ENCODE measurements at places on chromosomes 1 and 21.

DNA sequence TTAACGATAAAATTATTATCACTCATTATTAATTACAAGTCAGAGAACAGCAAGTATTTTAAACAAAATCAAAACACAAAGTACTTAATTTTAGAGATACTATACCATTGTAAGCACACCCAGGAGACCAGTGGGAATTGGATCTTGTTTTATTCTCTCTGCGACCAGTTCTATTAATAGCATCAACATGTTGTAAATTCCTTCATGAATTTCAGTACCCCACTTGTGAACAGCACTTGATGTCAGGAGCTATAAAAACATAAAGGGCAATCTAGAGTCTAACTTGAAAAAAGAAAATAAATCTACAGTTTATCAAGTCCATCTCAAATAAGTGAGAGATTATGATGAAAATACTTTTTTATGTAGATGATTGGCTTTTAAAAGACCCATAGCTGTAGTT lies 42.9 kb downstream of the USP24 start:
- DNase-seq, result no peak

GRCh38 chr1:205488074-205488723 lies 16.3 kb upstream of the CDK18 start:
- DNase-seq, result no peak

GRCh38 chr1:31978843-31979400 lies 34.7 kb upstream of the KHDRBS1 start:
- DNase-seq, result no peak

DNA sequence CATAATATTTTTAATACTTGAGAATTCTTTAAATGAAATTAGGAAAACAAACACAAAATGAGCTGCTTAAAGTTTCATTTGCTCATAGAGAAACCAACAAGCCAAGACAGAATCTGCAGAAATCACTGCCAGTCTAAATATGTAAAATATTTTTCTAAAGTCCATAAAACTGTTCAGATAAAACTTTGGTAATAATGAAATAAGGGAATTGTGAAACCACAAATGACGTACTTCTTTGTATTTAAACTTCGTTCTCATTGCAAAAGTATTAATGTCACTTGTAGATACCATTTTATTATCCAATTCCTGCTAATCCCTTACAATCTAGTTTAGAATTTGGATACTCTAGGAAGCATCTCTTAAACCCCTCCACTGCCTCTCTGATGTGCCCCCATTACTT lies 234.5 kb upstream of the NEGR1 start:
- no peak for DNase-seq

DNA sequence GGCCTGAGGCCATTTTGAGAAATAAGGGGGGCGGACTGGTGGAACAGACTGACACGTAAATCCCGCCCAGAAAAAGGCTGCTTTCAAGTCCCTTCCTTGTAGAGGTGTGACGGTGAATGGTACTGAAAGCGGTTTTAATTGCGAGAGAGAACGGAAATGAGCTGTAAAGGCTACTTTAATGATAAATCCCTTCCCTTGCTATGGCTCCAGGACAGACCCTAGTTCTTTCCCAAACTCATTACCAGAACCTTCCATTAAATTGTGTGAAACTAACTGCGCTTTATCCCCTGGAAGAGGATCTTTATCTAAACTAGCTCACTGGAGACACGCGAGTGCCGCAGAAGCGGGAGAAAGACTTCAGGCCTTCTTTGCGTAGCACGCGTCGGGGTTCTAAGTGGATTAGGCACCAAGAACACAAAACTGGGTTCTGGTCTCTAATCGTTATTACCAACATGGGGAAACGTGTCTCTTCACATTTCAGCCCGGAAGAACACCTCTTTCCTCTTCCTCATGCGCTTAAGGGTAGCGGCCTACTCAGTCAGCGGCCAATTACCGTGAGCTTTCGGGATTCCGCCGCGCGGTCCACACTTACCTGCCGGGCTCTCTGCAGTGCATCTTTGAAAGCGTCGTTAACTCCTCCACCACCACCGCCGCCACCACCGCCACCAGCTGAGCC lies 441 bp downstream of the FUBP1 start:
- peak; percentile 83 for DNase-seq

- no peak for DNase-seq
Observed at GRCh38 chr21:43204638-43205037, 35.8 kb downstream of the CRYAA start.

DNA sequence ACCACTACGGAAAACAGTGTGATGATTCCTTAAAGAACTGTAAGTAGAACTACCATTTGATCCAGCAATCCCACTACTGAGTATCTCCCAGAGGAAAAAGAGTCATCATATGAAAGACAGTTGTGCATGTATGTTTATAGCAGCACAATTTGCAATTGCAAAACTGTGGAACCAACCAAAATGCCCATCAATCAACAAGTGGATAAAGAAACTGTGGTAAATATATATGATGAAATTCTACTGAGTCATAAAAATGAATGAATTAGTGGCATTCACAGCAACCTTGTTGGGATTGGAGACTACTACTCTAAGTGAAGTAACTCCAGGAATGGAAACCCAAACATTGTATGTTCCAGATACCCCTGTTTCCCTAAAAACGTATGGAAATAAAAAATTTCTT lies 337.0 kb upstream of the PTBP2 start:
- DNase-seq, result no peak

DNA sequence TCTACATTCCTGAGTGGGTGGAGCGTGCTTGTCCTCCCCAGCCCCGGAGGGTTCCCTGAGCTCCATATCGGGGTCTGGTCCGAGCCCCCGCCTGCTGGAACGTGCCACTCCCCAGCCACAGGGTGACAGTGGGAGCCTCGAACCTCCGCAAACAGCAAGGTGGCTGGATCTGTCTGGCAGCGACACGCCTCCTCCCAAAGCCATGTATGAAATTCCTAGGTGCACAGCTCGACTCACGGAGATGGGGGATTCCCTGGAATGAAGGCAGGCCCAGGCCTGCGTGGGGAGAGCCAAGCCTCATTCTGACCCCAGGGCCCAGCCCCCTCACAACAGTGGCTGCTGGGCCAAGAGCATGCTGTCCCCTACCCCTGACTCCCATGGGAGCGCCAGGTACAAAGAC lies 32.9 kb downstream of the TP73 start:
- DNase-seq, result no peak

DNA sequence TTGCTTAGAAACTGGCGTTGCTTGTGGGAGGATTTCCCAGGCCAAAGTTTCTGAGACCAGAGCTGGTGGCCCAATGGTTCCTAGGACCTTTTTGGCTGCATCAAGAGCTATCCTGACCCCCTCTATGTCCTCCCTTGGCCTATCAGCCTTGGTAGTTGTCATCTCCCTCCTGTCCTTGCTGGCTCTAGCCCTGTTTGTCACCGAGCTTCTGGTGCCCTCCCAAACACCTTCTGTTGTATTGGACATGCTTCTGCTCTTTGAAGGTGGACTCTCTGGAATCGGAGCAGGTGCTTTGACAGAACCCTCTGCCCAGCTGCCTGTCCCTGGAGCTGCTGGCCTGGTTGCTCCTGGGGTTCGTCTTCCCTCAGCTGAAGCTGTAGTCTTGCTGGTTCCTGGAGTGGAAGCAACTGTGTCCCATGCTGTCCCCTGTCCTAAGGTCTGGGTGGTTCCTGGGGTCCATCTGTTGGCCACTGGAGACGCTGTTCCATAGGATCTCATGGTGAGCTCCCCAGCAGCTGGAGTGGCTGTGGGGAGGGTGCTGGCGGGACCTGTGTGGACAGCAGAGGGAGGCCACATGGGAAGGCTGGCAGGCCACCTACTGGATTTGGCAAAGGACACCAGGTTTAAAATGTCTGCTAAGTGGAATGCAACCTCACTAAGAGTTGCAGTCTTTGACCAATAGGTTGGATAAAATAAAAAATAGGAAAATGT lies 9.4 kb downstream of the FCAMR start:
- DNase-seq, result no peak

DNA sequence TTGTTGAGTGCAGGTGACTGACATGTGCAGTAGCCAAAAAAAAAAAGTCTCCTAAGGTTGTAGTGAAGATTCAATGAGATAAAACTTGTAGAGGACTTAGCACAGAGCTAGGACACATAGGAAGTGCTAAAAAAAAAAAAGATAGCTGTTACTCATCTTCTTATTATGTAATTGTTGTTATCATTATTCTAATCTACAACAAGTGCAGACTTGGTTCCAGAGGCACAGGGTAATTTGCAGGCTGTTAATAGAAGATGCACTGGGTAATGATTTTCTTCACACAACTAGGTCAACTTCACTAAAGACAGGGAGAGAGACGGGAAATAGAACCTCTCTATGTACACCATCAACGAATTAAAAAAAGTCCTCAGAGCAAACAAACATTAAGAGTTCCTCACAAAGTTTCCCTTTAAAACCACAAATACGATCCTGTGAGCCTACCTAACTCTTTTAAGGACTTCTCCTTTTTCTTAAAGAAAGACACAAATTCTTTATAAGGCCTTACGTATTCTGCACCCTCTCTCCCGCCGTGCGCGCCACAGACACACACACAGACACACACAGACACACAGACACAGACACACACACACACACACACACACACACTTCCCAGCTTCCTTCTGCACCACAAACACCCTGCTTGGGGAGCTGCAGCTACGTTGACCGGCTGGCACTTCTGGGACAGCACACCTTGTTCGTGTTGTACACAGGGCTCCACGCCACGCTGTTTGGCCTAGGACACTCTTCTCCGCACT lies 49.8 kb upstream of the GADD45A start:
- DNase-seq, result no peak

GRCh38 chr21:41397471-41397891 lies 28.6 kb upstream of the MX1 start:
- no peak for DNase-seq

GRCh38 chr1:101506541-101507164 lies 269.8 kb downstream of the S1PR1 start:
- no peak for DNase-seq

- no peak for DNase-seq
Observed at GRCh38 chr1:6348511-6349191, 44.9 kb downstream of the ACOT7 start.

DNA sequence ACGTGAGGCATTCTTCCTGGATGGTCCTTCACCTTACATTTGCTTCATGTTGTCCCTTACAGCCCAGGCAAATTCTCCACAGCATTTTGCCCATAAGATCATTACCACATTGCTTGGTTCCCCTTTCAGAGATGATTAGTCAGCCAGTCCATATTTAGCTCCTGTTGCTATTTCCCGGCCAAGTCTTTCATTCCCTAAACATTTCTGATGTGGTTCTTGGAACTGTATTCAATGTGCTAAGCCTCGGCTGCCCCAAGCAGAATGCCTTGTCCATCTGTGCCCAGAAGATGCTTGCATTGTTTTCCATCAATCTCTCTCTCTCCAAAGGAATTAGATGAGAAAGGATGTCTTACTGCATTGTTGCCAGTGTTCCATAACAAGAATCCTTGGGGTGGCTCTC lies 420.9 kb upstream of the CAMK1G start:
- DNase-seq, result no peak

DNA sequence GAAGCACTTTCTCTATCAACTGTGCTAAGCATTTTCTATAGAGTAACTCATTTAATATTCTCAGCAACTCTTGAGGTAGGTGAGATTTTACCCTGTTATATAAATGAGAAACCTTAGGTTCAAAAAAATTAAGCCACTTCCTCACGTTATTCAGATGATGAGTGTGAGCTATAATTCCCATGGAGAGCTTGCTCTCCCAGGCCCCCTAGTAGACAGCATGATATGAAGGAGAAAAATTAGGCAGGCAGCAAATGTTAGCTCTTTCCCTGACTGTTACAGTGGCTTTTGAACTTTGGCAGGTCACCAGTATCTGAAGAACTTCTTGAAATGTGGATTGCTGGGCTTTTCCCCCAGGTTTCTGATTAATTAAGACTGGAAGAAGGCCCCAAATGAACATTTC lies 753.1 kb downstream of the NCAM2 start:
- no peak for DNase-seq

DNA sequence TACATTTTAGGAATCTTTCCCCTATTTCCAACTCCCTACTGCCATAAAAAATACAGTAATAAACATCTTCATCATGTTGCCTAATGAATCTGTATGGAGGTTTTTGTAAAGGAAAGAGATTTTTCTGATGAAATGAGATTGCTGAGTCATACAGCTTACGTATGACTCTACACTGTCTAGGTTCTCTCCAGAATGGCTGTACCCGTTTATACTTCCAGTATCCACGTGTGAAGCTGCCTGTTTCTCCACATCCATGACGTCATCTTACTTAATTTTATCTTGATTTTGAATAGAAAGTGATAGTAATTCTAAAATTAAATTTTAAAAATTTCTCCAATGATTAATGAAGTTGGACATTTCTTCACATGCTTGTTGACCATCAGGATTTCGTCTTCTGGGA lies 103.7 kb downstream of the COQ8A start:
- no peak for DNase-seq

DNA sequence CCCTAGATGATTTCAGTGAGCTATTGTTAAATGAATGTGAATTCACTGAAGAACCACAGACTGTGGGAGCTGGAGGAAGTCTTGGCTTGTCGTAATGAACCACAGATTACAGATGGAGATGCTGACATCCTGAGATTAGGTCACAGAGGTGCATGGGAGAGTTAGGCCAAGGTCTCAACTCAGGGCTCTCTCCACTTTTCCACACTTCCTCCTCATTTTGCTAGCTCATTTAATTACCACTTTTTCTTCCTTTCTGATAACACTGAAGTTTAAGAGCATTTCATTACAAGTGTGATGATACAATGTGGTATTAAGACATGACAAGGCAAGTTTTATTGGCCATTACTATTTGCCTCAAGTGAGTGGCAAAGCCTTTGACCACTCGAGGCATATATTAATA lies 30.8 kb downstream of the ST6GALNAC3 start:
- no peak for DNase-seq

- no peak for DNase-seq
Observed at GRCh38 chr1:226634166-226634588, 85.6 kb downstream of the STUM start.

GRCh38 chr1:6673816-6674398 lies 27.7 kb downstream of the DNAJC11 start:
- DNase-seq, result no peak
